ENCODE measurements at places on chromosomes 1 and 21.

DNA sequence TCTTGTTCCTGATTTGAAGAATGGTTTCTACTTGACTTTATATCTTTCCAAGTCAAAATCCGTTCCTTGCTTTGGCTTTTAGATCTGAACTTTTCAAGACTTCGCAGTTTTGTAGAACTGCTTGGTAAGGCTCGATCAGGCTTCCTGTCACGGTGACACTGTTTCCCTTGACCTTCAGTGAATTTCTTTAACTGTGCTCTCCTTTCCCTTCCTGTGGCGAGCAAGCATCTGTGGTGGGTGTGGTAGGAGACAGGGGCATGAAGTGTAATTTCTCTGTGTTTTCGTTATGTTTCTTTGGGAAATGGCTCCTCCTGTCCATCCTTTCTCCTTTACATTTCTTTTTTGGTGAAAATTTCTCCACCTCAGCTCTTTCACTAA lies 10.4 kb downstream of the STYXL2 start:
- DNase-seq, result no peak

GRCh38 chr1:228392111-228392936 lies 14.3 kb downstream of the TRIM11 start:
- peak; percentile 52 for DNase-seq

- DNase-seq, result no peak
These were observed 174.6 kb downstream of the USP25 start for GRCh38 chr21:15904389-15904788.

- no peak for DNase-seq
These were observed 1.7 kb upstream of the TMEM51 start for GRCh38 chr1:15151871-15152270.

DNA sequence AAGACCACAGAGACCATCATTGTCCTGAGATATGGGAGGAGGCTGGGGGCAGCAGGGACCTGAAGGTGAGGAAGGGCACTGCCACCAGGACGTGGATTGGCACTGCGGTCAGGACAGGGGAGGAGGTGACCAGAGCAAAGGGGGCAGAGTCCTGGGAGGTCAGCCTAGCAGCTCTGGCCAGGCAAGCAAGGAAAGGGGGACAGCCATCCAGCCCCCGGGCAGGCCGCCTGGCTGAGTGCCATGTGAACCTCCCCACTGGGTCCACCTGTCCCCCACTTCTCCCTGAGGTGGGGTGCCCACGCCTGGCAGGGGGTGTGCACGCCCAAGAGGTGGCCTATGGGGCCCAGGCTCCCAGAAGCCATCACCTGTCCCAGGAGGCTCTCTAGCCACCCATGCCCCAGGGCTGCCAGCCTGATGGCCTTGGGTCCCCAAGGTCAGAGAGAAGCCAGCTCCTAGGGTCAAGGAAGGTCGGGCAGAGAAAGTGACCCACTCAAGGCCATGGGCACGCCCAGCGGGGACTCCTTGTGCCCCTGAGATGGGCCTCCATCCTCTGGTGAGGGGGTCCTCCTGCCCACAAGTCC lies 17.6 kb upstream of the PTTG1IP start:
- no peak for DNase-seq

DNA sequence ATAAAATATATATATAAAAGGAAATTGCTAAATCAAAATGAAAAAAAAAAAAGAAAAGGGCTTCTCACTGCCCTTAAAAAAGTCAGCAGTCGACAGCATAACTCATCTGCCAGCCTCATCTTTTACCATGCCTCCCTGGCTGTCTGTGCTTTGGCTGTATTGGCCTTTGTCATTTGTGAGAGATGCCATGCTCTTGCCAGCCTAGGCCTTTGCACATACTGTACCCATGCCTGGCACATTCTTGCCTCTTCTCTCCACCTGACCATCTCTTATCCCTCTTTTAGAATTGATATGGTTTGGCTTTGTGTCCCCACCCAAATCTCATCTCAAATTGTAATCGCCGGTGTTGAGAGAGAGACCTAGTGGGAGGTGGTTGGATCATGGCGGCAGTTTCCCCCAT lies 37.1 kb downstream of the DIRAS3 start:
- DNase-seq, result no peak

DNA sequence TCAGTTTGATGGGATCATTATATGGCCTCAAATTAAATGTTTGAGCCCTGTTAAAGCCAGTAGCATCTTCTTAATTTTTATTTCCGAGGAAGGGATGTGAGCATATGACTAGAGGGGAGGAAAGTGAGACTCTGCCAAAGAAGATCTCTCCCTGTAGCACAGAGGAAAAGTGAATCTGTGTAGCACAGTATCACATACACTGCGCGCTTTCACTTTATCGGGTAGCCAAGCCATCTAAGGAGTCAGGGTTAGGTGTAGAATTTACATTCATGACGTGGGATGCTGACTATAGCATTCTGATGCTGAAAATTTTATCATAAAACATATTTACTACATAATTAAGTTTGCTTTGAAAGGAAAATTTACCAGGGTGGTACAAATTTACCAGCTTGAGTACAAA lies 24.0 kb downstream of the LRRC8D start:
- no peak for DNase-seq

DNA sequence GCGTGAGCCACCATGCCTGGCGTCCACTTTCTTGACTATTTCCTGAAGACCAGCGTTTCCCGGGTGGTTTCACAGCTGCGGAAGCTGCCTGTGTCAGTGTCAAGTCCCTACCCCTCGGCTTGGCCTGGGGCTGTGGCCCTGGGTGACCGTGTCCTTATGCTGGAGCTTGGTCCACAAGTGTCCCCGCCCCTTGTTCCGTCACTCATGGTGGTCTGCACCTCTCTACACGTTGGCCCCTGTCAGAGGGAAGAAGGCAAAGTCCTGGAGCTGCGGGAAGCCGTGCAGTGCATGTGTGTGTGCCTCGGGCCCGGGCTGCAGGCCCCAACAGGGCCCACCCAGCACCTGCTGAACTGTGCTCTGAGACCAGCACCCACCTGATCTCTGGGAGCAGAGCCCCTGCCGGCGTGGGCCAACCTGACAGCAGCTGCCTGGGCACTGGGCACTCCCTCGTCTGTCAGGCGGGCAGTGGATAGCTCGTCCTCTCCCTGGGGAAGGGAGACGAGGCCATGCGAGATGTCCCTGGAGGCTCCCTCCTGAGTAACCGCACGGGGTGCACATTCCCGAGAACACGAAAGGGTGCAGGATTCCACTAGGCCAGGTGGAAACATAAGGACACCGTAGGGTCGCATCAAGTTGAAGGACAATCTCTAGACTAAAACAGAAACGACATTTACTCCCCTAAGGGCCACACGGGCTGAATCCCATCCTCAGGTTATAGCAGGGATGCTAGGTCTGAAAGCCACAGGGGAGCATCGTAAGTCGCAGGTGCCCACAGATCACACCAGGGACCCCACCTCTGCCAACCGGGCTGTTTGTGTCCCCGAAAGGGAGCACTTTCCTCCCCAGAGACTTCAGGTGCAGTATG lies 2.4 kb upstream of the C1orf159 start:
- no peak for DNase-seq

DNA sequence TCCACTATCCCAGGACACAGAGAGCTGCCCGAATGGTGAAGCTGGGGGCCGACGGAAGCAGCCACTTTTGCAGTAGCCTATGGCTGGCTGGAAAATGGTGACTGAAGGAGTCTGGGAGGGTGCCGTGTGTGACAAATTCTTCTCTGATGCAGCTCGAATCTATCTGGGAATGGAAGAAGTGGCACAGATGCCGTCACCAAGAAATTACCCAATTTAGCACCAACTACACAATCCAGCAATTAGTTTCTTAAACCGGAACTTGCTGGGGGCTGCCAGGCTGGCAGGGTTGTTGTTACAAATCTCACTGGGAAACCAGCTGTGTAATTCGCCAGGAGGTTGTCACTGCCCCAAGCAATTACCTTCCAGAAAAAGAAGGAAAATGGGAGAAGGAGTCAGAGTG lies 18.0 kb downstream of the DLGAP3 start:
- no peak for DNase-seq

DNA sequence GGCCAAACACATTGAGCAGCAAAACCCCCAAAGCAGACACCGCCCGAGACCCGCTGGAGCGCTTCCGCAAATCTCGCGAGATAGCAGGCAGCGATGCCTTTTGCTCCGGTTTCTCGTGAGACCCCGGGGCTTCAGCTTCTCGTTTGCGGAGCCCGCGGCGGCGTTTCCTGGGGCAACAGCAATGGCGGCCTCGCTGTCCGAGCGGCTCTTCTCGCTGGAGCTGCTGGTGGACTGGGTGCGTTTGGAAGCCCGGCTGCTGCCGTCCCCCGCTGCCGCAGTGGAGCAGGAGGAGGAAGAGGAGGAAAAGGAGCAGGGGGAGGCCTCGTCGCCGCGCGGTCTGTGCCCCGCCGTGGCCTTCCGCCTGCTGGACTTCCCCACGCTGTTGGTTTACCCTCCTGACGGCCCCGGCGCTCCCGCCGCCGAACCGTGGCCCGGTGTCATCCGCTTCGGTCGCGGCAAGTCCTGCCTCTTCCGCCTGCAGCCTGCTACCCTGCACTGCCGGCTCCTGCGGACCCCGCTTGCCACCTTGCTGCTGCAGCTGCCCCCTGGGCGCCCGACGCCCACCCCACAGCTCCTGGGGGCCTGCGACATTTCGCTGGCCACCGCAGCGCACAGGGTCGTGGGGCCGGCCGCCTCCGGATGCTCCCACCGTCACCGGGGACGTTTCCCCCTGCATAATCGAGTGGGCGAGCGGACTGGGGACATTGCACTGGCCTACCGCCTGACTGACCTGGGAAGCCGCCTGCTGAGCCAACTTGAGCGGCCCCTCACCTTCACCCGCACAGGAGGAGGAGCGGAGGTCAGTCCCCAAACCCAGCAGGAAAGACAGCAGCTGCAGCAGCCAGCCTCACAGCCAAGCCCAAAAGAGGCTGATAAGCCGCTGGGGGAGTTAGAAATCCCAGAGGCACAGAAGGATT lies at the start of gene MAP10:
MAP10 (plus strand) TSS at position 148 of the 917 bp plus-strand sequence; CDS start at position 182, 34 bp downstream.
- peak; percentile 93 for DNase-seq

DNA sequence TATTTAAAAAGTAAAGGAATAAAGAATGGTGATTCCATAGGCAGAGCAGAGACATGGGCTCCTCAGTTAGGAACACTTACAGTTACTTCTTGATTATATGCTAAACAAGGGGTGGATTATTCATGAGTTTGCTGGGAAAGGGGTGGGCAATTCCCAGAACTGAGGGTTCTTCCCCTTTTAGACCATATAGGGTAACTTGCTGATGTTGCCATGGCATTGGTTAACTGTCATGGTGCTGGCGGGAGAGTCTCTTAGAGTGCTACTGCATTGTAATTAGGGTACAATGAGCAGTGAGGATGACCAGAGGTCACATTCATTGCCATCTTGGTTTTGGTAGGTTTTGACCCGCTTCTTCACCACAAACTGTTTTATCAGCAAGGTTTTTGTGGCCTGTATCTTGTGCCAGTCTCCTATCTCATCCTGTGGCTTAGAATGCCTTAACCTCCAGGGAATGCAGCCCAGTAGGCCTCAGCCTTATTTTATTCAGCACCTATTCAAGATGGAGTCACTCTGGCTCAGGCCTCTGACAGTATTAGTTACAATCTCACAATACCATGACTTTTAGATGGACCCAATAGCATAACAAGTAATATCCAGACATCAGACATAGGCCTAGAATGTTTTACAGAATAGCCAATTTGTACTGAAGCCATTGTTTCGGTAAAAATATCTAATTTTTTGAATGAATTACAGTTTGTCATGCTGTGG lies 106.8 kb downstream of the ZBTB18 start:
- DNase-seq, result no peak

DNA sequence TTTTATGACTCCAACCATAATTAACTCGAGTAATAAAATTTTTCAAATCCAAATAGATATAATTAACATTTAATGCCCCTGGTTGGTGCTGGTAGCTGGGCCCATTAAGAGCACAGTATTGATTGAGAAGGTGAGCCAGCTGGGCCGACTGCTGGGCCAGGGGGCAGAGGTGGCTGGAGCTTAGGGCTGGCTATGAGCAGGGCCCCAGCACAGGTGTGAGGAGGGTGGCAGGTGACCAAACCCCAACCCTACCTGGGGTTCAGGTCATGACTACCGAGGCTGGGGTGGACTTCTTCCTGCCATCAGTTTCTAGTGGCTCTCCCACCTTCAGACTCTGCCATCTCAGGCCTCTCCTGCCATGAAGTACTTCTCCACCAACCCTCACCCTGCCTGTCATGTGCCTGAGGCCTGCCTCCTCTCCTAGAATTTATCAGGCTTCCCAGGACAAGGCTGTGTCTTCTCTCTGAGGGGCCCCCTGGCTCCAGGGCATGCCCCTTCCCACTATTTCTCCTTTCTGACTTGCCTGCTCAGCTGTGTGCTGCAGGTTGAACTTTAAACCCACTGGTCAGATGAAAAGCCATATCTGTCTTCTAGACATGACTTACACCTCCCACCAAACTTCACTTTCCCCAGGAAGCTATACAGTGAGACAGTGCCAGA lies 85.6 kb downstream of the TMEM53 start:
- DNase-seq, result no peak

GRCh38 chr1:18548643-18549042 lies 67.9 kb downstream of the KLHDC7A start:
- DNase-seq, result no peak

DNA sequence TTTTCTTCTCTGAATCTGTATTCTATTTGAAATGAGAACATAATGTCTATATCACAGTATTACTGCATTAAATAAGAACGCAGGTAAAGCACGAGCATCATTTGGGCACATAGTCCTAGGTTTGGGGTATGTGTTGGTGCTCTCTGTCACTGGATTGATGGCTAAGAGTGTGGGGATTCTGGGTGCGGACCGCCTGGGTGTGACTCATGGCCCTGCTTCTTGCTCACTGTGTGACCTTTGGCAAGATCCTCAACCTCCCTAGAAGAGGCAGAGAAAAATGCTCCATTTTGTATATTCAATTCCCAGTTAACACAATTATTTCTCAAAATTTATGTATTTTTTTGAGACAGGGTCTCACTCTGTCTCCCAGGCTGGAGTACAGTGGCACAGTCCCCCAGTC lies 99.7 kb downstream of the LAMC2 start:
- no peak for DNase-seq

DNA sequence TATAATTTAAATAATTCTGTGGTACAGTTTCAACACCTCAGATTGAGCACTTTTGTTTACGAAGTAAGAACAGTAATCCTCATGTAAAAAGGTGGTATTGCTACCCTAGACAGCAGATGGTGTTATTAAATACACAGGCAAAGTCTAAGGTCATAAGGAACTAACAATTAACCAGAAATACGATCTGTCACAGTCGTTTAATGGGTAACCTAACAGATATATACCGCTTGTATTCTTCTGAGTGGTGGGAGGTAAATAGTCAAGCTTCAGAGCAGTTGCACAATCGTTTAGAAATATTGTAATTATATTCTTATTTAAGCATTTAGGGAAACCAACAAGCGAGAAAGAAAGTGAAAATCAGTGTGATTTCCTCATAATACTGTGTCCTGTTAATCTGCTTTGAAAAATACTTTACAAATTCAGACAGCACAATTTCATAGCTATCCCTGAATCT lies 9.8 kb upstream of the IRF2BP2 start:
- peak; percentile 92 for DNase-seq

GRCh38 chr1:21020151-21020550 lies 156.5 kb downstream of the EIF4G3 start:
- DNase-seq, result no peak

DNA sequence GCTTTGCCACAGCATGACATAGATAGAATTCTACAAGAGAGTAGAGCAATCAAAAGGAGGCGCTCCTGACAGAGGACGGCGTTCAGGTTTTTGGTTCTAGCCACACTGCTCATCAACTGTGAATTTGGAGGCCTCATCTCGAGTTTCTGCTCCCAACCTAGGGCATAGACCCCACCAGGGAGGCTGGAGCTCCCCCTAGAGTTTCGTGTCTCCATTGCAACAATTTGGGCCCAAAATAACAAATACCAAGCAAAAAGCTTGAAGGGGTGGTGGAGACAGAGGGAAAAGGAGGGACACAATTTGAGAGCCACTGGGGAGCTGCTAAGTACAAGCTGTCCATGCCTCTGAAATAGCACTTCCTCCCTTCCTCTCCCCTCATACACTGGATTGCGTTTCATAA lies 297.0 kb downstream of the GPATCH2 start:
- peak; percentile 77 for DNase-seq

GRCh38 chr1:82160903-82161302 lies 360.2 kb downstream of the ADGRL2 start:
- DNase-seq, result peak; percentile 10

Data from DMS53 (cell line).